Hippocampal formation (tissue), 2 donors: ENCODE measurements at places on chromosomes 4 and X.

GRCh38 chrX:72050011-72050410 lies 81.7 kb downstream of the RTL5 start:
- DNase-seq, result no peak

GRCh38 chrX:132226169-132226568 lies 6.9 kb upstream of the RAP2C start:
- DNase-seq, result no peak

- no peak for DNase-seq
Observed at GRCh38 chr4:150547154-150547838, 34.7 kb upstream of the MAB21L2 start.

- DNase-seq, result no peak
Observed at GRCh38 chrX:6449946-6450345, 85.0 kb downstream of the VCX3A start.

- peak; percentile 18 for DNase-seq
Observed at GRCh38 chrX:47637546-47638195, 7.9 kb upstream of the CFP start.

- no peak for DNase-seq
Observed at GRCh38 chr4:39467464-39467863, 8.6 kb downstream of the LIAS start.

DNA sequence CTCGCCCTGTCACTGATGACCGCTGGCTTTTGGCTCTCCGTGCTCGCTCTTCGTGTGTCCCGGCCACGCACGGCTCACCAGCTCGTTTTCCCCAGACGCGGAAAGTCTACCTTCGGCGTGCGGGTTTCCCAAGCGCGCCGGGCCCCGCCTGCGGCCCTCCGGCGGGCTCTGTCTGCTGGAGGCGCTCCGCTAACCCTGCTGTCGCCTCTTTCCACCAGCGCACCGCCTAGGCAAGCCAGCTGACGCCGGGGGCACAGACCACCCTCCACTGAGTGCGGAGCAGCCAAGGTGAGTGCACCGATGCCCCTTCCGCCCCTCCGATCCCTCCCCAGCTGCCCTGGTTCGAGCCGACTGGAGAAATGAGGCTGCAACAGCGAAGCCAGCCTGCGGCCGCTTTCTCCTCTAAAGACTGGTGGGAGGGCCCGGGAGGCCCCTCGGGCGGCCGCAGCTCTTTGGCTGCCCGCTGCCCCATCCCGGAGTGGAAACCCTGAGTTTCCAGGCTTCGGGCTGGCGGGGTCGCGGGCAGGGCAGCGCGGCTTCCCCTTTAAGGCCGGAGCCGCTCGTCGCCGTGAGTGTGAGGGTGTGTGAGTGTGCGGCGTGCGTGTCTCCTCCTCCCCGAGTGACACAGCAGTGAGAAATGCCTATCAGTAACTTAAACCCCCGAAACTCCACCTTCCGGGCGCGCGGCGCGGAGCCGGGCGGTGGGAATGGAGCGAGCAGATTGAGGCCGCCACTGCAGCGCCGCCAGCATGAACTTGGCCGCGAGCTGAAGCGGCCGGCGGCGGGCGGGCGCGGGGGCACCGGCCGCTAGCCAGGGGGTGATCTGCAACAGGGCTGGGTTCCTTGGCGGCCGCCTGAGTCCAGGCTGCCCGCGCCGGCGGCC lies at the start of gene MAMLD1:
Gene MAMLD1 (plus strand): TSS at position 719 of the 883 bp plus-strand sequence. CDS start 82,200 bp downstream, outside the sequence.
- peak; percentile 19 for DNase-seq

- DNase-seq, result no peak
Observed at GRCh38 chrX:42189576-42189975, 266.2 kb upstream of the CASK start.

DNA sequence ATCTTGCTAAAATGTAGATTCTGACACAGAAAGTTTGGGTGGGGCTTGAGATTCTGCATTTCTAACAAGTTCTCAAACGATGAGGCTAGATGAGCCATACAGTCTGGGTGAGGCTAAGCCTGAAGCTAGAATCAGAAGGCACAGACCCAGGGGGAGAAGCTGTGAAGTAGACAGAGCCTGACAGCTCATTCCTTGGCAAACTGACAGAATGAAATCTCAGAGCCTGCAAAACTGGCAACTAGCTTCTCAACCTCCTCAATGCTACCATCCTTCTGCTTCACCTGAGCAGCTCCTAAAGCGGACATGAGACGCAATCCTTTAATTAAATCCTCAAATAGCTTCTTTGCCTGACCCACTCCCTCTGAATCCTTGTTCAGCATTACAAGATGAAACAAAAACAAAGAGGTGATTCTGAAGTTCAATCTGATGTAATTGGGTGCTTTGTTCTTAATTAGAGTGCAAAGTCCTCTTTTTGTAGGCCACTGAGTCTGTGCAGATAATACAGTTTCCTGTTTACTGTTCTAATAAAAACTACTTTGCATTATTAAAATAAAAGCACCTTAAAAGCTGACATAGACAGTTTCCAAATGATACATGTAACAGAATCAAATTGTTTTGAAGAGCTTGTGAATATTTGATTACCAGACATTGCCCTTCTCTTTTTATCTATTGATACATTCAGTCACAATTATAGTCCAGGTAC lies 71.0 kb upstream of the BMP2K start:
- peak; percentile 16 for DNase-seq

GRCh38 chr4:169158046-169158445 lies 112.7 kb downstream of the SH3RF1 start:
- no peak for DNase-seq

DNA sequence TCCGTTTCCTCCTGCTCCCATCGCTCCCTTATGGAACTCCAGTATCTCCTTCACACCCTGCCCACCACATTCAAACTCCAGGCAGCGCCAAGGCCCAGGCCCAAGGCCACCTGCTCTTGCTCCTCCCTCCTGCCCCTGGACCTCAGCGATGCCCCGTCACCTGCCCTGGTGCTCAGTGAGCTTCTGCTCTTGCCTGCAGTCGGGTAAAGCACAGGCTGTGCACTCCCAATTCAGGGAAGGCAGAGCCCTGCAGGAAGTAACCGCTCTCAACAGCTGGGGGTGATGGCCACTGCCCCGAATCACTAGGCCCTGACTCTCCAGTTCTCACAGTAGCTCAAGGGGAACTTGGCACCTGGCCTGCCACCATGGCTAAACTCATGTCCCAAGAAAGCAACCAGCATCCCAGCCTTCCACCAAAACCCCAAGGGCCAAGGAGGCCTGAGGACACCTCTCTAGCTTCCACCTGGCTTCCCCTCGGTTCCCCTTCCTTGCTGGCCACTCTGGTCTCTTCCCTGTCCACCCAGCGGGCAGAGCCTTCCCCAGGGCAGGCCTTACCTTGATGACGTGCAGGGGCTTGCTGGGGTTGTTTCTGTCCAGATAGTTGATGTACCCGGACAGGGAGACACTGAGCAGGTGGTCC lies 29.3 kb downstream of the WDR1 start:
- DNase-seq, result no peak

DNA sequence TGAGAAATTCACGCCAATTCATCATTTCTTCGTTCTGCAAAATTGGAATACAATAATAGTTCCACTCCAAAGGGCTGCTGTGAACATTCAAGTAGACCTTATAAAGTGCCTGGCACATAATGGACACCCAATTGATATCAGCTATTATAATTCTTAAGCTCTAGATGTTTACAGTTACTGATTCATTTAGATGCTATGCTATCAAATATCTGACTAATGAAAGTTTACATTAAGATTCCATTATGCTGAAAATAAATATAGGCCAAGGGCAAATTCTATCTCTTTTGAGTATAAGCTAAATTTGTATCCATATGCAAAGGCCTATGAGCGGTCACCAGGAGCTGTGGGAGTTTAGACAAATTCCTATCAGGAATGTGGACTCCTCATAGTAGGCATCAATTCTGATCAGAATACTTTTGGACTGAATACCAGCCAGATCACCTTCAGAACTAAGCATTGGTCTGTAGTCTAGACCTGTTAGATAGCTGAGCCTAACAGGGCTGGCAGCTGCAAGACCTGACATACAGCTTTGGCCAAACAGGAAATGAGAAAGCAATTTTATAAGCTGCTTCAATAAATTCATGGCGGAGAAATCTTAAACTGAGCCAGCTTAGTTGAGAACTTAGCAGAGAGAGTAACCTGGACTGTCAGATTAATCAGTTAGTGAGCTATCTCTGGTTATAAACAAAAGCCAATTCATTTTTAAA lies 384.3 kb upstream of the ACTRT1 start:
- DNase-seq, result no peak

DNA sequence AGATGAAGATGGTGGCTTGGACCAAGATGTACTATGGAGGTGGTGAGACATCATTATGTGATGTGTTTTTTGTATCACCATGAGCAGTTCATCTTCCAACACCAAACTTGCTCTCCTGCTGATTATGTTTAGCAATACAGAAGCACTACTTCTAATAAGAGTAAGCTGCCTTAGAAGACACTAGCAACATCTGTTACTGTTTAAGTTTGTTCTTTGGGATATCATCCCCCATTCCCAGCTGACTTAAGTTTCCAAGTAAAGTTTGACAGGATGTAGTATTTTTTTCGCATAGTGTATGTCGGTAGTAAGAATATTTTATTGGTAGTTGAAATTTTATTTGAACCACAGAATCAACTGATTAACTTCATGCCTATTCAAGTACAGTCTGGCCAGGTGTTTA lies 123.5 kb upstream of the BMPR1B start:
- no peak for DNase-seq

- DNase-seq, result no peak
Observed at GRCh38 chr4:158159718-158160094, 13.1 kb downstream of the GASK1B start.

DNA sequence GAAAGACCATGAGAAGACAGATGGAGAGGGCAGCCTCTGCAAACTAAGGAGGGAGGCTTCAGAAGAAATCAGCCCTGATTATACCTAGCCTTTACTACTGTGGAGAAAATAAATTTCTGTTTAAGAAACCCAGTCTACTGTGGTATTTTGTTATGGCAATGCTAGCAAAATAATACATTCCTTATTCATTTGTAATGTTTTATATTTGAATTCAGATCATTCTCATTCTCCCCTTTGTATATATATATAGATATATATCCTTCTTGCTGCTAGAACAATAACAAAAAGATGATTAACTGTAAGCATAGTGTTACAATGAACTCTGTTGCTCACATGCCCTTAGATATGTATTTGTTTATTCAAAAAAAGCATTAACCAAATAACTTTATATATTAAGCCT lies 22.5 kb downstream of the DMD start:
- DNase-seq, result no peak

DNA sequence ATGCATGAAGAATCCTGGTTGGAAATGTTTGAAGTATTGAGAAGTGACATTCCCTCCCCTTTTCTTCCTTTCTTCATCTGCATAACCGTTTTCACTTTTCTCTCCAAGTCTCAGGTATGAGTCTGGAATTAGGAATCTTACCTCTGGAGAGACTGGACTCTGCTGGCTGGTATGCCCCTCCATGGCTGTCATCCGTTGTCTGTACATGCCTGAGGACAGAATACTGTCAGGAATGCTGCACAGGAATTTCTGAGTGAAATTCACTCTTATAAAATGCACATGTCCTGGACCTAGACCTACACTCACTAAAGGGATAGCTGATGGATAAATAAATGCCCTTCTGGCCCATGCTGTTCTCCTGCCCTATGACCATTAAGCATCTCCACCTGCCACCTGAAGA lies 179.5 kb downstream of the MSN start:
- DNase-seq, result no peak

DNA sequence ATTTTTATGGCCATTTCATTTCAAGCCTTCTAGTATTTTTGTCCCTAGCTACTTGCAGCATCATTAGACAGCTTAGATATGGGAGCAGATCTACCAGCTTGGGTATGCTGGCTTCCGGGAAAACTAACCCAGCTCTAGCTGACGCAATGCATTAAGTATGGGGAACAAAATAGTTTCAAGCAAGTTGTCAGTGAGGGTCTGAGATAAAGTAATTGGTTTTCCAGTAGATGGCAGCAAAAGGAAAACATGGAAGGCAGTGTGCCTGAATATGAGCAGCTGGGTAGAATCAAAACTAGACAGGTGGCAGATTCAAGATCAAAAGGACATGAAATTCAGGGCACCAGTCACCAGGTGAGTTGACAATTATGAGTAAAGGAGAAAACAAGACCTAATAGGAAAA lies 340.9 kb upstream of the CTSO start:
- no peak for DNase-seq

DNA sequence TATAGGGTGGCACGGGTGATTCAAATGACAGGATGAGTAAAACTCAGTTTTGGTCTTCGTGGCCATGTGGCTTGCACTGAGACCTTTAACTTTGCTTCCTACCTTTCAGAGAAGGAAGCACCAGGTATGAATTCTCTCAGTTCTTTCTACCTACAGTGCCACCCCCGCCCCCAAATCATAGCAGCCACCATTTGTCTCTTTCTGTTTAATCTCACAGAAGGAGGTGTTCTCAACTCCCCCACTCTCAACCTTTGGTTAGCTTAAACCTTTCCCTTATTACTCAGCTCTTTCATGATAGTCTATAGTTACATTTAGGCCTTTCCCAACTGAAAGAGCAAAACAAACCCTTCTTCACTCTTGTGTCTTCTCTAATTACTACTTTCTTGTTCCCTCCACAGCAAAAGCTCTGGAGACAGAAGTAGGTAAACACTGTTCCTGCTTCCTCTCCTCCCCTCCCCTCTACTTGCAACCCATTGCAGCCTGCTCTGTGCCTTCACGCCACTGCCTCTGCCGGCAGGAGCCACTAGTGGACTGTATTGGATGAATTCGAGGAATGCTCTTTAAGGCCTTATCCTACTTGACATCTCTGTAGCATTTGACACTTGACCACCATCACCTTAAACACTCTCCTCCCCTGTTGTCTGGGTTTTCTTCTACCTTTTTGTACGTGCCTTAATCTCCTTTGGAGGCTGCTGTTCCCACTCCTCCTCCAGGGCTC lies 123.7 kb downstream of the AFF1 start:
- DNase-seq, result peak; percentile 57

- DNase-seq, result no peak
Observed at GRCh38 chrX:154991039-154991438, 31.5 kb downstream of the F8 start.

DNA sequence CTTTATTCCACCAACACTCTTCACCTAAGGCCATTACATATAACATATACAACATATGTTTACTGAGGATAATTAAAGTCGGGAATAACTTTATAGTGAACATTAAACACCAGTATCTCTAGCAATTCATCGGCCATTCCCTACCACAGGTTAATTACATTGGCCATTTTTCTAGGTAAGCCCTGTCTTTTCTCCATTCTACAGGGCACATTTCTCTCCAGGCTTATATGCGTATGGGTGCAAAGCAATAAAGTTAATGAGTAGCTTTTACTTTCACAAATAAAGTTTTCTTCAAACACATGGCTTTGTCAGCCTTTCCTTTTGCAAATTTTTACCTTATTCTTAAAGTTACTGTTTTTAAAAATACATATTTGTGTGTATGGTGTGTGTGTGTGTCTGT lies 111.9 kb upstream of the IQCM start:
- DNase-seq, result no peak

DNA sequence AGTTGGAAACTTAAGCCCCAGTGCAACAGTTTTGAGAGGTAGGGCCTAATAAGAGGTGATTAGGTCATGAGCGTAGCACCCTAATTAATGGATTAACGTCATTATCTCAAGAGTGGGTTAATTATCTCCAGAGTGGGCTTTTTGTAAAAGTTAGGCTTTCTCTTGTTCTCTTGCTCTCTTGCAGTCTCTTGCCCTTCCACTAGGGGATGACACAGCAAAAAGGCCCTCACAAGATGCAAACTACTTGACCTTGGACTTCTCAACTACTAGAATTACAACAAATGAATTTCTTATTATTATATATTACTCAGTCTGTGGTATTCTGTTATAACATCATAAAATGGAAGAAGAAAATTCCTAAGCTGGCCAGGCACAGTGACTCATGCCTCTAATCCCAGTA lies 22.1 kb upstream of the NDST3 start:
- DNase-seq, result no peak
